ENCODE measurements at places on chromosomes 1 and 21.

DNA sequence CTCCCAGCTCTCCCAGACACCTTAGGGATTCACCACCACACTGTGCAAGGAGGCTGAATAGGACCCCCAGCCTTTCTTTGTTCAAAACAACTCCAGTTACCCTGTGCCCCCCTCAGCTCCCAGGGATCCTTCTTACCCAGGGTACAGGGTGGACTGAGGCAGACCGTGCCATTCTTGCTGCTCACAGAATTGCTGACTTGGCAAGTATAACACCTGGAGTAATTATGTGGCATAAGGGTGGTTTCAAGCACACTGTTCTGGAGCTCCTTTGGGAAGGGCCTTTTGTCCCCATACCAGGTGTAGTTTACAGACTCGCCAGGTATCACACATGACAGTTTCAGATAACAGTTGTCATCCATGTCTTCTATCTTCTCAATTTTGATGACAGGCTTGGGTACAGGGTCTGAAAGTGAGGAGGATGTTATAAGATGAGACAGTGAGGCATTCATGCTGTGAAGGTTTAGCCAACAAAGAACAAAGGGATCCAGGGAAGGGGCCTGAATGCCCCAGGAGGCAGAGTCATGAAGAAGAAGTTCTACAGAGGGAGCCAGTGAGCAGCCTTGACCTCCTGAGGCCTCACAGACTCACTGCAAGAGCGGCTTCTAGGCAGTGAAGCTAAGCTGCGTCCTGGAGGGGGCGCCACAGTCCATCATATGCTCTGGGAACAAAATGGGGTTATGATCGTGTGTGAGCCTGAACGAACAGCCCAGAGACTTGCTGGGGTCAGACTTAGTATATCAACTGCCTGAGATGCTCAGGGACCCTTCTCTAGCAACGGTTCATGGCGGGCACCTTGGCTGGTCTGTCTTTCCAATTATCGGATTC, 30.3 kb downstream of the CD48 start:
- DNase-seq = peak; percentile 85

- no peak for DNase-seq
Observed at GRCh38 chr1:22366346-22366745, 85.3 kb upstream of the ZBTB40 start.

- no peak for DNase-seq
Observed at GRCh38 chr1:86205741-86206140, 49.2 kb upstream of the COL24A1 start.

DNA sequence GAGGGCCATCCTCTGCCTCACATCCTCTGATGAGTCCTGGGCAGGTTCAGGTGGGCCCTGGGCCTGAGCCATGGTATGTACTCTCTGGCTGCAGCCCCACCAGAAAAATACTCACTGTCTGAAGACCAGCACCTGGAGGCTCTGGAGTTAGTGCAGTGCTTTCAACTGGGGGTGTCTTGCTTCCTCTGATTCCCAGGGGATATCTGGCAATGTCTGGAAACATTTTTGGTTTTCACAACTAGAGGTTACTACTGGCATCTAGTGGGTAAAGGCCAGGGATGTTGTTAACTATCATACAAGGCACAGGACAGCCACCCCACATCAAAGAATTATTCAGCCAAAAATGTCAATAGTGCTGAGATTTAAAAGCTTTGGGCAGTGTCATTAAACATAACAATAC, 152.7 kb downstream of the HIVEP3 start:
- DNase-seq = no peak

GRCh38 chr1:241266121-241266520, 90.9 kb downstream of the RGS7 start:
- DNase-seq = no peak

DNA sequence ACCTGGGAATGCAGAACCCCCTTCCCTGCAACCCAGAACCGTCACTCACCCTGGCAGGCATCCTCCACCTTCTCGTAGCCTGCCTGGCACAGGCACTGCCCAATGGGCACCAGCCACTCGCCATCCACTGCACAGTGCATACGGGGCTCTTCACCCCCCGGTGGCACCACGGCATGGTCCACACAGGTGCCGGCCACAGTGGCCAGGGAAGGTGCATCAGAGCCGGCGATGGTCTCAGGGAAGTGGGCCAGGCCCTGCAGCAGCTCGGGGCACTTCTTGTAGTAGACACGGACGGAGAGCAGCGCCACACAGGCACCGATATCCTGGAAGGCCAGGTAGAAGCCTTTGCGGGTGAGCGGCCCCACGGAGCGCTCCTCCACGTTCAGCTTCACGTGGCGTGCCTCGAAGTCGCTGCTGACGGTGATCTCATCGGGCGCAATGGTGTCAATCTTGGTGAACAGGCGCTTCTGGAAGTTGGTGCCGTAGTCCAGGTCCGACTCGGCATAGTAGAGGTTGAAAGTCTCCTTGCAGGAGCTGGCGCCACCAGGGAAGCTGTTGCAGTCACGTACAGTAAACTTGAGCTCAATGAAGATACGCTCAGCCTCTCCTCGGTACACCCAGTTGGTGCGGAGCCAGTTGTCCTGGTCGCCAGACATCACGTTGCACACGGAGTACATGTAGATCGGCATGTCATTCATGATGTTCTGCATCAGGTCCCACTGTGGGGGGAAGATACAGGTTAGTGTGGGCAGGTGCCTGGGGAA, 7.4 kb downstream of the EPHA2 start:
- DNase-seq = no peak

- DNase-seq = no peak
Observed at GRCh38 chr1:156386949-156387869, 18.2 kb downstream of the RHBG start.

DNA sequence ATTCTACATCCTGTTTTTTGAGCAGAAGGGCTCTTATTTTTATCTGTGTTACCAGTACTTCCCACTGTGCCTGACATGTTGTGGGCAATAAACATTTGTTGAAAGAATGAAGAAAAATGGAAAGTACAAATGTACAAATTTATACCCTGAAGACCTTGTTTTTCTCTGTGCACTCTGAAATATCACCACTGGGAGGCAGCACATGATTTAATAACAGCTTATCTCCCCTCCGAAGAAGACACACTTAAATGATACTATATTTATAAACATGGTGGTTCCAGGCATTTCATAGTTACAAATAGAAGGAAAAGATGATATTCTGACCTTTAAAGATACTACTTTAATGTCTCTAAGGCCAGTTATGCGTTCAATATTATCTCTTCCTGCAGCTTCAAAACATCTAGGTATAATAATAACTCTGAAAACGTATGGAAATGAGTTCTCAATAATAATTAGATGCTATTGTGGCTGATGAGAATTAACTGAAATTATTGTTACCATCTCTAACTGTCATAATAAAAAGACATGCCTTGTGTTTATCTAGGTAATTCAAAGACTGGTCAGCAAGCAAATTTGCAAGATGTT, 12.8 kb downstream of the DYNLT5 start:
- DNase-seq = peak; percentile 42

DNA sequence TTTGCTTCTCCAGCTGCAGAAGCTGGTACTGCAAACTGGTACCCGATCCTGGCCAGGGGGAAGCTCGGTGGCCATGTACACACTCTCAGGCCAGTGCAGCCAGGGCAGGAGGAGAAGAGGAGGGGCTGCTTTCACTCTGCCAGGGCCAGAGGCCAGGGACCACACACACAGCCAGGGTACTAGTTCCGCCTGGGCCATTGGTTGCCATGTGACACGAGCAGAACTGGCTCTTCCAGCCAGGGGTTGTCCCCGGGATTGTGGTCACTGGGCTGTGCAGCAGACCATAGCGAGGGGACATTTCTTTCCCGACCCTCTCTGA, 3.7 kb upstream of the SHISAL2A start:
- DNase-seq = no peak

DNA sequence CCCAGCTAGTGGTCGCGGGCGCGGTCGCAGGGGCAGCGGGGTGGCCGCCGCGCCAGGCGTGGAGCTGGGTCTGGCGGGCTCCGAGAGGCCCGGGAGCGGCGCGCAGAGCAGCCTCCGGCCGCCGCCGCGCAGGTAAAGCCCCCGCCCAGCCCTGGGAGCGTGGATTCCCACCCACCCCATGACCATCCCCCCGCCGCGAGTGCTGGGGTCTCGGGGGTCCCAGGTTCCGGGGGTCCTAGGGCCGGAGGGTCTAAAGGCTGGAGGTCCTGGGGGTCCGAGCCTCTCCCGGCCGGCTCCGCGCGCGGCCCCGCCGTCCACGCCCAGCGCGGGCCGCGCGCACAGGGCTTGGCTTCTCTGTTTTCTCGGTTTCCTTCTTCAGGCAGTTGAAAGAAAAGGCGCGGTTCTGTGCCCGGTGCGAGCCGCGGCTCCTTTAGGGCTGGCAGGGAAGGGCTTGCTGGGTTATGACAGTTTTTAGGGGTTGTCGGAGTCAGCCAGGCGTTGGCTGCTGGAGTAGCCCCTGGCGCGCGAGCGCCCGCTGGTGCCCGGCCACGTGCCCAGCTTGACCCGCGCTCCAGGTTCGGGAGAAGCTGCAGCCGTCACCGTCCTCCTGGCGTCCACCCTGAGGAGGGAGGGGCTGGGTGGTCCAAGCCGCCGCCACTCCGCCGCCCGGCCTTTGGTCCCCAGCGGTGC, 359 bp downstream of the LRRC3 start:
- peak; percentile 41 for DNase-seq

GRCh38 chr1:41359211-41360073, 1.8 kb upstream of the FOXO6 start:
- DNase-seq = no peak

DNA sequence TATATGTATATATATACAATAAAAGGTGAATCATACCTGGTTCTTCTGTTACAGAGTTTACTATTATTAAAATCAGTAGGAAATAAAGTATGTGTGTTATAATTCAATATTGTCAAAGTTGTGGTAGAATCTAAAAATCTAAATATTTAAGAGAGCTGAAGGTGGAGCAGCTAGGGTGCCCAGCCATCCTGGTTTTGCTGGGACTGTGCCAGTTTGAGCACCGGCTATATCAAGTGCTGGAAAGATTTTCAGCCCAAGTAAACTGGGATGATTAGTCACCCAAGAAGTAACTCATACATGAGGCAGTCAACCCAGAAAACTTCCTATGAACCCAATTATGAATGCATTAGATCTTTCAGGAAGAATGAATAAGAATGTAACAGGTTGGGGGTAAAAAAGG, 16.9 kb upstream of the KRTAP19-5 start:
- no peak for DNase-seq

DNA sequence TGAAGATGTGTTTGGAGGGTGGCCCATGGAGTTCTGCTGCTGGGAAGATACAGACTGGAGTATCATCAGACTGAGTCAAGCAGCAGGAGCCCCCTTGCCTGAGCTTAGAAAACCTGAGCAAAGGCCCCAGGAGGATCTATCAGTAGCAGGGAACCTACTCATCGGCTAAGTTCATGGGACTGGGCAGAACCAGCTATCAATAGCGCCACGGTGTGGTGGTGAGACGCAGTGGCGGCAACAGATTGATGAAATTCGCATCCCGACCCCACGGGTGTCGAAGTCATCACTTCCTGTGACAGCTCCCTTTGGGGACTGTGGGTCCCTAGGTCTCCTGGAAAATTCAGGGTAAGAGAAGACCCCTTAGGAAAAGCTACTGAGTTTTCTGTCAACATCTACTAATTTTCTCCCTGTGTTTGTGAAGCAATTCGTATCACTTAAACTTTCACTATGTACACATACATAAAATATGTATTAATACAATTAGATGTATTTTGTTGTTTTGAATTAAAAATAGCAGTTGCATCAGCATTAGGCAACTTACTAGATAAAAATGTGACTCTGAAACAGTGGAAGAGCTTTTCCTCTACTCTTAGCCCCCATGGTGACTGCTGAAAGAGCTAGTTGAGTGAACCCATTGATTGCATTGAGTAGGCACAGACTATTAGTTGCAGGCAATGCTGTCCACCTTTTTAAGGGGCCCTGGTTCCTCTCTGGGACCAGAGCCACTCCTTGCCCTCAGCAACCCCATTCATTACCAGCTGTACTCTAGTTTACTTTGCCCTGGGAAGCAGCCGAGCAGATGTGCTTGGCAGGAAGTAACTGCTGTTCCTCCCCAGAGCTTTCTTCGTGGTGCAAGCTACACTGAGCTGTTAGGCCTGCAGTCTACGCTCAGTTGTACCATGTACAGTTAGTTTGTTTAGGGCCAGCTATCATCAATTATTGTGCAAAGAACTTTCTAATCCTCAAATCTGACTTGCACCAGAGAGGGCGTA, 7.3 kb upstream of the CACNA1S start:
- DNase-seq = peak; percentile 58

GRCh38 chr1:198846556-198846955, 207.7 kb downstream of the PTPRC start:
- no peak for DNase-seq

GRCh38 chr1:230725256-230726012, 11.5 kb upstream of the AGT start:
- DNase-seq = no peak

- no peak for DNase-seq
Observed at GRCh38 chr1:9699361-9699760, 47.8 kb downstream of the PIK3CD start.

- no peak for DNase-seq
Observed at GRCh38 chr1:10188133-10188650, 22.2 kb upstream of the KIF1B start.

DNA sequence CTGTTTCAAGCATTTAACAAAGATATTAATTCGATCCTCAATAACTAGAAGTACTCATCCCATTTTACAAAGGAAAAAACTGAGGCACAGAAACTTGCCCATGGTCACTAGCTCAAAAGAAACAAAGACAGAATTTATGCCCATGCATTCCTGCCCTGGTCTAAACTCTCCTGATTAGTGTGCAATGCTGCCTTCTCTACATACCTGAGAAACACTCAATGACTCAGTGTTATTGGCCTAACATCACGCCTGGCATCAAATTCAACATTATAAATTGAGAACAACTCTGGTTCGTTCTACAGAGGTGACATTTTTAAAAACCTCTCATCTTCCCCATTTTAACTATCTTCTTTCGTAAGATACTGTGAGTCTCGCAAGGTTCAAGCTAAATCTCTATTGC, 5.2 kb downstream of the APP start:
- DNase-seq = no peak

- DNase-seq = no peak
Observed at GRCh38 chr1:59481881-59482505, 185.1 kb downstream of the FGGY start.

DNA sequence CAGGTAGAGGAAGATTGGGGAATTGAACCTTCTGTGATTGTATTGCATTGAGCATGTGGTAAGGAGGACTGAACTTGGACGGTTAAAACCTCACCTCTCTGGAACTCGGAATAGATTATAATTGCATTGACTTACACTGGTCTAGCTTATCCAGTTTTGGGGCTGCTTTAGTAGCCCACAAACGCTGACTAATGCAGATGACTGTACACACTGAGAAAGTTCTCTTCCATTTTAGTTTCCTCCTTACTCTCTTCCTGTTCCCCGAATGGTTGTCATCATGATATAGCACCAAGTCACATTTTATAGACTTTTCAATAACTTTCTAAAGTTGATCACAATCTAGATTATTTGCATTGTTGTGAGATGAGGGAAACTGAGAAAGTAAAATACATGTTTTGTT, 78.2 kb downstream of the NFIA start:
- no peak for DNase-seq

GRCh38 chr1:228168563-228169270, 3.1 kb downstream of the IBA57 start:
- no peak for DNase-seq

DNA sequence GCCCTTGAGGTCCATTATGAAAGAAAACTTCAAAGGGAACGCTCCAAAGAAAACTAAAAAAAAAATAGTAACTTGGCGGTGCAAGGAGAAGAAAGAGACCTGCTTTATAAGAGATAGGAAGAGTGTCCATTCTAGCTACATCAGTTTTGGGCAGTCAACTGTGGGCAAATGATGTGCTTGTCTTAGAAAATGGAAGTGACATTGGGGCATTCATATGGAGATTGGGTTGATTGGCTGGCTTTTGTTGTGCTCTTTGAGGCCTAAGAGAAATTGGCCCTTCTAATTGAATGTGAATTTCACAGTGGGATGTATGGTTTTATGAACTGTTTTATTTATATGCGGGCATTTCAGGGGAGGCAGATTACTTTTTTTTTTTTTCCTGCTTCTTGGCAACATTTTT, 13.2 kb downstream of the PPP1R12B start:
- no peak for DNase-seq

Data from activated naive CD4-positive, alpha-beta T cell treated with Interleukin-2 at 50 U/mL for 16 hours (primary cell).